Panc1 (cell line): ENCODE measurements at places on chromosomes 2 and 18.

- no peak overlapping the region for H3K27ac ChIP-seq
- H3K27me3 ChIP-seq: no peaks in the 10 kb centered on the region
- no peak overlapping the region for H3K4me3 ChIP-seq
- DNase-seq: no peak
- no peaks in the 10 kb centered on the region for H3K4me1 ChIP-seq
- H3K36me3 ChIP-seq: no peaks in the 10 kb centered on the region
Observed at GRCh38 chr2:46091004-46091403, 206.2 kb upstream of the EPAS1 start.

DNA sequence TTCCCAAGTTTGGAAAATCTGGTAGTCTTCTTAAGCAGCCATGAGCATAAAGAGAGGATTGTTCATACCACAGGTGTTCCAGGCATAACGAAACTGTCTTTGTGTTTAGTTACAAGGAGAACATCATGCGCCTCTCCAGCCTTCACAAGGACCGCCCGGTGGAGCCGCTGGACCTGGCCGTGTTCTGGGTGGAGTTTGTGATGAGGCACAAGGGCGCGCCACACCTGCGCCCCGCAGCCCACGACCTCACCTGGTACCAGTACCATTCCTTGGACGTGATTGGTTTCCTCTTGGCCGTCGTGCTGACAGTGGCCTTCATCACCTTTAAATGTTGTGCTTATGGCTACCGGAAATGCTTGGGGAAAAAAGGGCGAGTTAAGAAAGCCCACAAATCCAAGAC lies 6.0 kb upstream of the MROH2A start:
- H3K4me1 ChIP-seq: no peaks in the 10 kb centered on the region
- no peaks in the 10 kb centered on the region for H3K27me3 ChIP-seq
- no peak overlapping the region for H3K27ac ChIP-seq
- H3K4me3 ChIP-seq: no peak overlapping the region

DNA sequence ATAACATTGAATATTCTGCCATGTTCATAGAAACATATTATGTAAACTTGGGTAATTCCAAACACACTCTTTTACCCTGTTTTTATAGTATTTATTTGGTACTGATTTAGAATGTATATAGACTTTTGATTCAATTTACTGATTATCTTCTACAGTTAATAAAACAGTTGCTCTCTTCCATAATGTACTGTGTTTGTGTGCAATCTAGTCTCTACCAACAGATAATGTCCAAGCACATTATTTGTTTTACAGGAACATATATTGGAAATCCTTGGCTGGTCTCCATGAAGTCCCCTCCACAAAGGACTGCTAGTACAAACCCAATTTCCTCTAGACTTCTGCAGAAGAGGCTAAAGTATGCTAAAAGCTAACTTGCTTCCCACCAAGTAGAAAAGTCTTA lies 386.6 kb downstream of the RND3 start:
- H3K4me3 ChIP-seq: no peak overlapping the region
- H3K4me1 ChIP-seq: no peaks in the 10 kb centered on the region; the same call in 1 of the 2 replicates
- no peak for DNase-seq
- no peaks in the 10 kb centered on the region for H3K27me3 ChIP-seq
- no peaks in the 10 kb centered on the region for H3K36me3 ChIP-seq

DNA sequence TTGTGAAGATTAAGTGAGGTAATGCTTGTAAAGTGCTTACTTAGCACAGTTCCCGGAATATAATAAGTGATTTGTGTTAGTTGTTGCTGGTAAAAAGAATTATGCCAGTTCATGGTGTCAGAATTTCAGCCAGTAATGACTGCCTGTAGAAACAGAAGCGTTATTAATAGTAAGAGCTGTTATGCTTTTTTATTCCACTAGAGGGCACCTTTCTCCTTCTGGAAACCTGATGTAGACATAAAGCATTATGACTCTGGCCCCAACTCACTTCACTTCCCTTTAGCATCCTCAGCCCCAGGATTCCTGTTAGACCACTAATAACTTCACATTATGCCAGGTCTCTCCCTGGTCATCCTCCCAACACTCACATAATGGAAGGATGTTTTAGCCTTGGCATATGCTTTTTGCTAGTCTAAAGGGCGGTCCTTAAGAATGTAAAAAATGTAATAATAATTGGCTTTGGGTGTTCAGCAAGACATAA lies 34.9 kb downstream of the C18orf54 start:
- no peak overlapping the region for H3K27ac ChIP-seq
- H3K27me3 ChIP-seq: no peaks in the 10 kb centered on the region
- no peak overlapping the region for H3K4me3 ChIP-seq
- H3K4me1 ChIP-seq: peaks cover 4% of the 10 kb centered on the region; the same call in 1 of the 2 replicates

DNA sequence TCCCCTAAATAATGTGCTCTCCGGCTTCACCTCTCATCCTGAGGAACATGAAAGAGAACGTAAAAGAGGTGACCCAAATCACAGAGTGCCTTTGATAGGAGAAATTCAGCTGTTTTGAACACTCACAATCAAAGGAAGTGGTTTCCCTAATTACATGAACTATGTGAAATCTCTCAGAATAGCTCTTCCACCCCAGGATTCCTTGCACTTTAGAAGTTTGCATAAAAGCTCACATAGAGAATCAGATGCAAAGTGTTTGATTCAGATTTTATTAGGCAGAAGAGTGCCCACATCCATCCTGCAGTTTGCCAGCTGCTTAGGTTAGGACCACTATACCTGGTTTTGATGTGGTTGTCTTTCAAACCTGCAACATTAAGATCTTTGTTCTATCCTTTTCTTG lies 61.0 kb downstream of the MAP3K20 start:
- peaks cover 61% of the 10 kb centered on the region for H3K4me1 ChIP-seq
- no peak for DNase-seq
- peak overlapping the region; percentile 91 for H3K27ac ChIP-seq
- no peak overlapping the region for H3K4me3 ChIP-seq

DNA sequence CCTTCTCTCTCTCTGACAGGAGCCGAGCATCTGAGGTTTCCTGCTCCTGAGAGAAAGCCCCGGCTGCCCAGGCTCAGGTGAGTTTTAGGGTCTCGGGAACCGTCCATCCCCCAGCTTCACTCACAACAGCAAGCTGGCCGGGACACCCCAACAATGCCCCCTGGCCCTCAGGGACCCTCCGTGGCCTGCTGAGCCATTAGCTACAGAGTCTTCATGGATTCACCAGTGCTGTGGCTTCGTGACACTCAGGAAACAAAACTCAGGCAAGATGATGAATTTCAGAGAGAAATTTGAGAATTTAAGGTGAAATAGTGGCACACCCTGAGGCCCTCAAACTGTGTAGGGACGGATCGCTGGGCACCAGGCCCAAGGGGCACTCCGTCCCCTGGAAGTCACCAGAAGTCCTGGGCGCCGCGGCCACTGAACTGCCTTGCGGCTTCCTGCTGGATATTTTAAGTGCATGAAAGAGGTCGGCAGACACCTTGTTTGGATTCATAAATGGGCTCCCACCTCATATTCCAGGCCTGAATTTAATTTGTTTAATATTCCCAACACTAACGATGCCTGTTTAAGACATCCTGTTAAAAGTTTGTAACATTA lies 368.3 kb upstream of the SALL3 start:
- no peaks in the 10 kb centered on the region for H3K27me3 ChIP-seq
- no peak overlapping the region for H3K27ac ChIP-seq
- H3K4me1 ChIP-seq: no peaks in the 10 kb centered on the region
- H3K36me3 ChIP-seq: no peaks in the 10 kb centered on the region

- H3K36me3 ChIP-seq: no peaks in the 10 kb centered on the region
- H3K4me1 ChIP-seq: no peaks in the 10 kb centered on the region
- H3K27me3 ChIP-seq: no peaks in the 10 kb centered on the region
- no peak for DNase-seq
- H3K27ac ChIP-seq: no peak overlapping the region
Observed at GRCh38 chr18:424071-424661, 76.3 kb downstream of the COLEC12 start.

DNA sequence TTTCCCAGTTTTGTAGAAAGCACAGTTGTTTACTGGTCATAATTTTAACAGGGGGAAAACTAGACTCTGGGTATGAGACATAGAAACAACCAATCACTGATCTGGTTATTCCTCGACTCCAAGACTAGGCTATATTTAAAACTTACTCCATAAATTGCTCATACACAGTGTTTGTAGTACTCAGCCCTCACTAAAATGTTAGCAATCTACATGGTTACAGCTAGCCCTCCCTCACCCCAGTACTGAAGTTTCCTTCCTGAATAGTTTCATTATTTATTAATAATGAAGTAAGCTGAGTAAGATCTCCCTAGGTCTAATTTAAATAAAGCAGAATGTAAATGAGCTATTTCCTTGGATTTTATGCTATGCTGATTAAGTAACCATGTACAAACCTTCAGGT lies 275.1 kb downstream of the CDH20 start:
- DNase-seq: no peak
- H3K27ac ChIP-seq: no peak overlapping the region
- no peaks in the 10 kb centered on the region for H3K27me3 ChIP-seq
- H3K4me3 ChIP-seq: no peak overlapping the region

GRCh38 chr2:18483896-18484295 lies 76.6 kb downstream of the RDH14 start:
- no peaks in the 10 kb centered on the region for H3K36me3 ChIP-seq
- H3K27me3 ChIP-seq: no peaks in the 10 kb centered on the region; the same call in 1 of the 2 replicates
- no peak overlapping the region for H3K27ac ChIP-seq

- H3K4me3 ChIP-seq: no peak overlapping the region
- peaks cover 4% of the 10 kb centered on the region; the same call in 1 of the 2 replicates for H3K27me3 ChIP-seq
- no peaks in the 10 kb centered on the region for H3K4me1 ChIP-seq
Observed at GRCh38 chr2:45184606-45185005, 175.4 kb upstream of the SIX2 start.

- H3K4me1 ChIP-seq: peaks cover 58% of the 10 kb centered on the region
- H3K27ac ChIP-seq: peak overlapping the region; percentile 73
- DNase-seq: no peak
- H3K36me3 ChIP-seq: no peaks in the 10 kb centered on the region
- no peak overlapping the region for H3K4me3 ChIP-seq
- no peaks in the 10 kb centered on the region for H3K27me3 ChIP-seq
Observed at GRCh38 chr18:9824474-9824832, 61.3 kb upstream of the TXNDC2 start.
